Stimulated activated CD4-positive, alpha-beta T cell treated with anti-CD3 and anti-CD28 coated beads, Interleukin-1b, Interleukin-23, amount 100 ng/mL, for 48 hours (primary cell): ENCODE measurements at places on chromosomes 16 and 17.

DNA sequence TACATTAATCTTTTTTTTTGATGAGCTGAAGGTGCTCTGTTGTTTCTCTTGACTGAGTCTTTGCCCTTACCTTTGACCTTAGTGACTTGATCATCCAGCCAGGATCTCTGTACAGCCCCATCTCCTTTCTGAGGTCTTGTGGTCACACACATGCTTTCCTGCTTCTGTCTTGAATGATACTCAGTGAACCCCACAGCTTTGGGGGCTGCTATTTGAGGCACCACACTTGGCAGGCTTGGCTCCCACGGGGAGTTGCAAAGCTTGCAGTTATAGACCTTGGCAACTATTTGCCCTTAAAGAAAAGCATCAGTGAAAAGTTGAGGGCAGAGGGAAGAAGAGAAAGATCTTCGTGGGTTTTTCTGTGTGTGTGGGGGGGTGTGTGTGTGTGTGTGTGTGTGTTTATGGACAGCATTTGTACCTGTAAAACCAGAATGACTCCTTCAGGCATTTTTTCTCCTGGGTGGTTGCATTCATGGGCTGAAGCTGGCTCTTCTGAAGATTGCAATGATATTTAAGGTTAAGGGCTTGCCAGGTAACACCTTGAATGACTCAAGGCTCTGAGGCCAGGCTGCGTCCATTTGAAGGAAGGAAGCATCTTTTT, 101.6 kb downstream of the MSI2 start:
- DNase-seq: no peak

GRCh38 chr17:5958850-5959249, 111.3 kb upstream of the WSCD1 start:
- DNase-seq: no peak

GRCh38 chr17:68302066-68302564, 10.8 kb downstream of the ARSG start:
- DNase-seq: no peak

DNA sequence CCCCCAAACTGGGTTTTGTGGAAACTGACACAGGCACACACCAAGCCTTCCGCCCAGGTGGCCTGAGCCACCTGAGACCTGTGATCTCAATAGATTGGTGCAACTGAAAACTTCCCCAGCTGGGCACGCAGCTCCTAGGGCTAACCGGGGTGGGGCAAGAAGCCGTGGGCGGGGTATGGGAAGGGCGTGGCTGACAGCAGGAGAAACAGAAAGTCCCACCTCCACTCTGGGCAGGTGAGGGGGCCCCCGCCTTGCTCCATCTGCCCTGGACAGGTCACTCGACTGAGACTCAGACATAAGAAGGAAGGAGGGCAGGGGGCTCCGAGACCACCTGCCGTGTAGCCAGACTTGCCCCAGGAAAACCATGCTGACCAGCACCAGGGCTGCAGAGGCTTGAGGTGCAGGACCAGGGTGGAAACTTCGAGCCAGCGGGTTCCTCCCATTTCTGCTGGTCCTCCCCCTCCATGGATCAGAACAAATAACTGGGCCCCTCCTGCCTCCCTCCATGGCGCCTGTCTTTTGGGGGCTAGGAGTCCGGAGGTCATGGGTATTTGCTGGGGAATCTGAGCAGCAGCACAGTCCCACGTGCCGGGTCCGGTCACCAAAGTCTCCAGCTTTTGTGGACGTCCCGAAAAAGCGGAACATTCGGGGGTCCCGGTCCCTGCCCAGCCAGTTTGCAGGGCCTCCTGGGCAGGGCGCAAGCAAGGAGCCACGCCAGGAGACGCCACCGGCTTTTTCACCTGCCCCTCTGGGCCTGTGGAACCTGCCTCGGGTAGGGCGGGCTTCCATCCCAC, 1.3 kb downstream of the TIMP2 start:
- peak; percentile 45 for DNase-seq

GRCh38 chr16:81220349-81220748, 18.1 kb upstream of the BCO1 start:
- no peak for DNase-seq

DNA sequence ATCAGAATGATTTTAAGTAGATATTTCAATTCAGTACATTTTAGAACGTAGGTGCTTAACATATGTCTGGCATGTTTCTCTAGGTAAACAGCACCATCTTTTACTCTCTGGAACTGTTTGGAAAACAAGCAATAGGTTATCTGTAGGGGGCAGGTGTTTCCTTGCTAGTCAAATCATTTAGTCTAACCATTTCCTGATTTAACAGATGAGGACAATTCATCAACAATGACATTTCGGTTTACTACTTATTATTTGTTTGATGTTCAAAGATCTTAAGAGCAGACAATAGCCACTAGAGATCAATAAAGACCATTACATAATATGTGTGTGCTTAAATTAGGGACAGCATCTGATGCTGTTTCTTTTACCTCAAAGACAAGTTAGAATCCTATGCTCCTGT, 173.1 kb downstream of the CEP112 start:
- no peak for DNase-seq

DNA sequence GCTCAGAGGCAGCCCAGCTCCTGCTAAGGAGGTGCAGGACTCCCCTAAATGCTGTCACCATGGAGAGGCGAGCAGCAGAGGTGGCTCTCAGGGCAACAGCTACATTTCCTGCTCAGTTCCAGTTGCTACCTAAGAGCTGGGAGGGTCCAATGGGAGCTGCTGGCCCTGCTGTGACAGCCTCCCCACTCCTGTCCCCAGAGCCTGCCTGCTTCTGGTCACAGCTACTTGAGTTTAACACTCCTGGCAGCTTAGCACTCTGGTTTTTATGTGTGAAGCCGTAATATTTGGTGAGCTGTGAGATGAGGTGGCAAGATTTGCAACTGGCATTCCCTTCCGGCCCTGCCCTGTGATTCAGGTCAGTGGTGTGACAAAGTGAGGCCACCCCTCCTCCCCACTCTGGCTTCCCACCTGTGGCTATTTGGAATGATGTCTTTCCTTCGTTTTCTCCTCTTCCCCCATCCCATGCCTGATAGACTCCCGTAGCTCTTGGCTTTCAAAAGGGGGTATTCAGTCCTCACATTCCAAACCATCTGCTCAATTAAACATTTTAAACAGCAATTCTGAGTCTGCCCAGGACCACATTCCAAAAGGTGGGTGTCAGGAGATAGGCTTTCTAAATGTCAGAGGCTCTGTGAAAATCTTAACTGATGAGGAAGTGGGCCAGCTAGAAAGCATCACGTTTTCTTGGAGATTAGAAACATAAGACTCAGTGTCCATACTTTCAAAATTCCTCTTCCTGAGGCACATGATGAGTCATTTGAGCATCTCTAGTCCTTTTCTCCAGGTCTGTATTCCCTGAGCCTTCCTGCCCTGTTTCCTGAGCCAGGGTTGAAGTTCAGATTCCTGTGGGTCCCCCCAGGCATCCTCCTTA, 42.6 kb upstream of the SKAP1 start:
- DNase-seq: no peak

GRCh38 chr17:8946476-8946875, 19.0 kb downstream of the PIK3R5 start:
- DNase-seq: no peak

GRCh38 chr17:21020622-21021021, 22.2 kb downstream of the USP22 start:
- no peak for DNase-seq

- DNase-seq: no peak
Observed at GRCh38 chr17:30237296-30238002, 2.0 kb upstream of the SLC6A4 start.

DNA sequence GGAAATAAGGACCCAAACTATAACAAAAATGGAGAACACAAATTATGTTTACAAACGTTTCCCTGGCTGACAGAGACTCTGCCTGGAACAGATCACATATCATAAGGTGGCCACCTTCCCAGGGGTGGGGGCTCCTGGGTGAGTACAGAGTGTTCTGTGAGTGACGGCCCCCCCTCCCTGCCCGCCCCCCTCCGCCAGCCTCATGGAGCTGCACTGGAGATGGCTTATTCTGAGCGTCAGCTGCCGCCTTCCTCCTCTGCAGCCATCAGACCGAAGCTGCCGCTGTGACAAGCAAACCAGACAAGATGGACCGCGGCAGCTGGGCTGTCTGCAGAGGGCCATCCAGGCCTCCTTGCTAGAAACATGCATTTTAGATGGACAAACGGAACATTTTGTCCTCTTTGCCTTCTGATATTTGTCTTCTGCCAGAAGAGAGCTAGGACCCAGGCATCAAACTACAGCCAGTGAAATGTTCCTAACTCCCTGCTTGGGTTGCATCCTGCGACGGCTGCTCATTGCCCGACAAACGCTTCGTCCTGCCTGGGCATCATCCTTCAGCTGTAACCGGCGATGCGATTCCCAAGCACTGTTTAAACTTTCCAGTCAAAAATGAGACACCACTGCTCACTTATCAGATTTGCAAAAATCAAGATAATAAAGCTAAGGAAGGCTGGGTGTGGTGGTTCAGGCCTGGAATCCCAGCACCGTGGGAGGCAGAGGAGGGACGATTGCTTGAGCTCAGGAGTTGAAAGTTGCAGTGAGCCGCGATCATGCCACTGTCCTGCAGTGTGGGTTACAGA, 15.3 kb upstream of the RPTOR start:
- DNase-seq: no peak

DNA sequence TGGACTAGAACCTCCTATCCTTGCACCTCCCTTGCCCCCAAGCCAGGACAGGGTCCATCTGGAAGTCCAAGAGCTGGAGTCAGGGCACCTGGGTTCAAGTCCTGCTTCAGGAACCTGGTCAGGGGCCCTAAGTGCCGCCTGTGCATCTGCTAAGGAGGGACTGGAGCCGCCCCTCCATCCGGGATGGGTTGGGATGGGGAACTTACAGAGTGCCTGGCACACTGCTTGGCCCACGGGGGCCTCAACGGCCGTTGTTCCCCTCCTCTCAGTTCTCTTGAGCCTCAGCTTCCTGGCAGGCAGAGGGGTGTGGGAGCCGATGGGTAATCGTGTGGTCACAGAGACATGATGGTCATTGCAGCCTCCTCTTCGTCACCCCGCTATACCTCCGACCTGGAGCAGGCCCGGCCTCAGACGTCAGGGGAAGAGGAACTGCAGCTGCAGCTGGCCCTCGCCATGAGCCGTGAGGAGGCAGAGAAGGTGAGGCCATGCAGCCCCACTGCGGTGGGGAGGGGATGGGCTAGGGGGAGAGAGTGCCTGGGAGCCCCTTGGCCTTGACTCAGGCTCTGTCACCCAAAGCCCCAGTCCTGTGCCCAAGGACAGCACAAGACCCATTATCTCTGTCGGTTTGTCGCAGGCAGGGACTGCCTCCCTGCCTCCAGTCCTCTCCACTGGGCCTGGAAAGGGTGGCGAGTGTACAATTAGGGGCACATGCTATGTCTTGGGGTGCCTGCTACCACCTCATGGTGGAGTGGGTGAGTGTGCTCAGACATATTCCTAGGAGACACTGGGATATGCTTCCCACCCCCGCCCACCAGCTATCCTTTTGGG, 5.4 kb downstream of the EPN3 start:
- DNase-seq: no peak

DNA sequence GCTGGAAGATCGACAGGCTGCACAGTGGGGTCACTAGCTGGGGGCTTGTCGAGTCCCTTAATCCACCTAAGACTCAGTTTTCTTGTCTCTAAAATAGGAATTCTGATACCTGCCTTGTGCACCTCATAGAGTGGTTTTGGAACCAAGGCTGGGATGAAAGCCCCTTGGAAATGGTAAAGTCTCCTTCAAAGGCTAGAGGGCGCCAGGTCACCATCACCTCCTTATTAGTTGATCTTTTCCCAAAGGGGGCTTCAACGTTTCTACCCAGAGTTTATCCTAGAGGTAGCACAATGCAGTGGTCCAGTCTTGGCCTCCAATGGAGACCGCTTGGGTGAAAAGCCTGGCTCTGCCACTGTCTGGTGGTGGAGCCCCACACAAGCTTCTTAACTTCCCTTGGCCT, 158.2 kb downstream of the AIPL1 start:
- no peak for DNase-seq

- no peak for DNase-seq
Observed at GRCh38 chr17:43578404-43578698, 32.2 kb upstream of the ETV4 start.

DNA sequence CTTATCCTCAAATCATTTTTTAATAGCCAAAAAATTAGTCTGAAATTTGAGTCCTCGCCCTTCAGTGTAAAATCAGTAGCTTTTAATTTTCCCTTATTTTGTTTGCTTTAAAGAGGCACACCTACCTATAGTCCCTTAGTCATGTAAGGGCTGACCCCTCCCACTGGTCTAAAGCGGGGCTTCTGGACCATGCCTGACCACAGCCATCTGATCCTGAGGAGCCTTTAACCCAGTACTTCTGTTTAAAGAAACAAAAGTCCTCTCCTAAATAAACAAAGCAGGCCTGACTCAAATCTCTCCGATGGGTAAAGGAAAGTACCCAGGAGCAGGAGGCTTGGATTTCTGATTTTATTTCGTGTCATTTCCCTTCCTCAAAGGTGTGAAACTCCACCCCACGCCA, 92.0 kb upstream of the CCL2 start:
- DNase-seq: no peak

- no peak for DNase-seq
Observed at GRCh38 chr16:70573451-70574121, 50.0 kb downstream of the SF3B3 start.

DNA sequence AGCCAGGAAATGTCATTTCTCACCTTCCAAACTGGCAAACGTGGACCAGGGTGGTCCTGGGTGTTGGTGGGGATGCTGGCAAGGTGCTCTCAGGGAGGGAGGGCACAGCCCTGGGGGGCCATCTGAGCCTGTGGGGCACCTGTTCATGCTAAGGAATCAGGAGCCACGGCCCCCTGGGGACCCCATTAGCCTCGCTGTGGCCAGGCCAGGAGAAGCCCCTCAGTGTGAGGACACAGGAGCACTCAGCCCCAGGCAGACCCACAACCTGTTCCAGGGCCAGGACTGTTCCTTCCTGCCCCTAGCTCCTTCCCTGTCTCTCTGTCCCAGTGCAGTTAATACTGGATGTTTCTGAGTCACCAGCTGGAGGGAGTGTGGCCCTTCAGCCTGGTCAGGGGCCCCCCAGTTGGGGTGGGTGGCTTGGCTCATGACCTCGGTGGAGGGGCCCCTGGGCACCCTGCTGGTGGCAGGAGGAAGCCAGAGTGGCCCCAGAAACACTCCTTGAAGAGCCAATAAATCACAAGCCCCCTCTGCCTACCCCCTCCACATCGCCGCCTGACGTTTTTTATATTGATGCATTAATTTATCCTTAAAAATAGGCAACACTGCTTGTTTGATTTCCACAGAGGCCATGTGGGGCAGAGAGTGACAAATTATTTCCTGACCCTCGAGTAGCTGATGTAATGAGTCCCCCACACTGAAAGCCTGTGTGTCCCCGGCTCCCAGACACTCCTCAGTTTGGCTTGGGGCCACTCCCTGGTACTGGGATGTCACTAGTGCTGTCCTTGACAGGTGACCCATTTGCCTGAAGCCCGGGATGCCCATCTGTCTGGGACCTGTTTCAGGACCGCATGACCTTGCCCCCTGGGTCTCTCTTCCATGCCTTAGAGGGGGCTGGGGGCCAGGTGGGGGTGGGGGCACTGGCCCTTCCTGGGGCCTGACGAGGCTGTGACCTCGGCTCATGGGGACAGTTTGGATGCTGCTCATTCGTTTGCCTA, 22.3 kb downstream of the ACTG1 start:
- no peak for DNase-seq

- no peak for DNase-seq
Observed at GRCh38 chr17:78179372-78179771, 7.5 kb downstream of the TK1 start.

- no peak for DNase-seq
Observed at GRCh38 chr16:3767333-3767986, 50.1 kb upstream of the TRAP1 start.

GRCh38 chr16:89921131-89921701, 1.9 kb upstream of the TUBB3 start:
- DNase-seq: no peak

- peak; percentile 38 for DNase-seq
Observed at GRCh38 chr17:31394544-31394943, 3.1 kb downstream of the RAB11FIP4 start.

- no peak for DNase-seq
Observed at GRCh38 chr17:3989041-3989886, 25.0 kb upstream of the ATP2A3 start.
